ENCODE measurements at places on chromosomes 16 and 17.

GRCh38 chr17:16916557-16916920, 55.4 kb downstream of the TNFRSF13B start:
- DNase-seq = no peak

DNA sequence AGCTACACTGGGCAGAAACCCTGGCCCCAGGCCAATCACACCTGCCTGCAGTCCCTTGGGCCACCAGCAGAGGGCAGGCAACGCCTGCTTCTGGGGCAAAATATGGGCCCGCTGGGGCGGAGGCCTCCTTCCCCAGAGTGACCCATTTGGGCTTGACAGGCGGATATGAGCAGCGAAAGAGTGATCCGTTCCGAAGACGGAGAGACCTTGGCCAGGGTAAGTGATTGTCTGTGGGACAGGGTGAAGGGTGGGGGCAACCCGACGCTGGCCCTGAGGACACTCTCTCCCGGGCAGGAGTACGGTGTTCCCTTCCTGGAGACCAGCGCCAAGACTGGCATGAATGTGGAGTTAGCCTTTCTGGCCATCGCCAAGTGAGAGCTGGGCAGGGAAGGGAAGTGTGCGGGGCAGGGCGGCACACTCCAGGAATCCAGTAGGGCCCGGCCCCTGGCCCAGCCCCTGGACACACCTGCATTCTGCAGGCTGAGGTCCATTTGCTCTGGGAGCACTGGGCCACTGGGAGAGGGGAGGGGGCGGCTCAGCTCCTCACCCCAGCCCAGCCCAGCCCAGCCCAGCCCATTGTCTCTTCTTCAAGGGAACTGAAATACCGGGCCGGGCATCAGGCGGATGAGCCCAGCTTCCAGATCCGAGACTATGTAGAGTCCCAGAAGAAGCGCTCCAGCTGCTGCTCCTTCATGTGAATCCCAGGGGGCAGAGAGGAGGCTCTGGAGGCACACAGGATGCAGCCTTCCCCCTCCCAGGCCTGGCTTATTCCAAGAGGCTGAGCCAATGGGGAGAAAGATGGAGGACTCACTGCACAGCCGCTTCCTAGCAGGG, 3.5 kb upstream of the NHERF1 start:
- peak; percentile 78 for DNase-seq

DNA sequence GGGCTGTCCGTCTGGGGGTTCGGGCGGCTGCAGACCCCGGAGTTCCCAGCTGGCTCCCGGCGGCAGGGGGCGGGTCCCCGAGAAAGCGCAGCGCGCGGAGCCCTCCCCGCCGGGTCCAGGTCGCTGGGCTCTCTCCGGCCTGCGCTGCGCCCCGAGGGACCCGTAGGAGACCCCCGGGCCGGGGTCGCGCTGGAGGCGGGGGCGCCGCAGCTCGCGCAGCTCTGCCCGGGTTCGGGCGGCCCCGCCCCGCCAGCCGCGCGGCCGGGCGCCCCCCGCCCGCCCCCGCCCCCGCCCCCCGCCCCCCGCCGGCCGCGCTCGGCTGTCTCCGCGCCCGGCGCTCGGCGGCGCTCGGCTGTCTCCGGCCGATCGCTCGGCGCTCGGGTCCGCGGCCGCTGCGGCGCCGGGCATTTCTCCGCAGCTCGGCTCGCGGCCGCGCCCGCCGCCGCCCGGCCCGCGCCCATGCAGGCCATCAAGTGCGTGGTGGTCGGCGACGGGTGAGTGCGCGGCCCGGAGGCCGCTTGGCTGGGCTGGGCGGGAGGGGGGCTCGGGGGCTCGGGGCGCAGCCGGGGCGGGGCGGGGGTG, at the start of gene RAC3:
Gene RAC3 (plus strand): TSS at position 376 of the 582 bp plus-strand sequence. CDS start 84 bp downstream, at position 460.
- peak; percentile 68 for DNase-seq

GRCh38 chr17:7317161-7317803, 2.1 kb upstream of the GPS2 start:
- DNase-seq = no peak

DNA sequence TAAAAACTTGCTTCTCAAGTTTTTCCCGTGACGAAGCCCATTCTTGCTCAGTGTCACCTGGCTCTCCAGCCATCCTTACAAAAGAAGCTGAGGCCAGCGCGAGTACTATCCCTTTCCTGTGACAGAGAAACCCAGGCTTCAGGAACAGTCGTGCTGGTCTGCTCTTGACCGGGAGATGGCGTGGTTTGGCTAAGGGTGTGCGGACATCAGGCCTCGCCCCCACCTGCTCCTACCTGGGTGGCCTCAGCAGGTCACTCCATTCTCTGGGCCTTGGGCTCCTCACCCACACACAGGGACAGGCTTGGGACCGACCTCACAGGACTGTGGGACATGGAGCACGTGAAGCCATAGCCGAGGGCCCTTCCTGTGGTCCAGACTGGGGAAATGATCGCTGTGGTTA, 75.2 kb upstream of the CIBAR2 start:
- DNase-seq = no peak

DNA sequence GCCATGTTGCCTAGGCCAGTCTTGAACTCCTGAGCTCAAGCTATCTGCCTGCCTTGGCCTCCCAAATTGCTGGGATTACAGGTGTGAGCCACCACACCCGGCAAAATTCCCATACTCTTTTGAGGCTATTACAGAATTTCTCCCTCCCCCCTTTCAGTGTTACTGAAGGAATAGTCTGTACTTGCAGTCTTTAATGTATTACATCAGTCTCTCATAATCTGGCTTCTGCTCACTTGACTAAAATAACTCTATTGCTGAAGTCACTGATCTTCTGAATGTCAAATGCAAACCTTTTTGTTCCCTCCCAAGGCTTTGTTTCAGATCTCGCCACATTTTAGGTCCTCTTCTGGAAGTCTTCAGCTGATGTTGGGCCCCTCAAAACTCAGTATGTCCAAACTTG, 51.8 kb downstream of the TNRC6A start:
- DNase-seq = no peak

DNA sequence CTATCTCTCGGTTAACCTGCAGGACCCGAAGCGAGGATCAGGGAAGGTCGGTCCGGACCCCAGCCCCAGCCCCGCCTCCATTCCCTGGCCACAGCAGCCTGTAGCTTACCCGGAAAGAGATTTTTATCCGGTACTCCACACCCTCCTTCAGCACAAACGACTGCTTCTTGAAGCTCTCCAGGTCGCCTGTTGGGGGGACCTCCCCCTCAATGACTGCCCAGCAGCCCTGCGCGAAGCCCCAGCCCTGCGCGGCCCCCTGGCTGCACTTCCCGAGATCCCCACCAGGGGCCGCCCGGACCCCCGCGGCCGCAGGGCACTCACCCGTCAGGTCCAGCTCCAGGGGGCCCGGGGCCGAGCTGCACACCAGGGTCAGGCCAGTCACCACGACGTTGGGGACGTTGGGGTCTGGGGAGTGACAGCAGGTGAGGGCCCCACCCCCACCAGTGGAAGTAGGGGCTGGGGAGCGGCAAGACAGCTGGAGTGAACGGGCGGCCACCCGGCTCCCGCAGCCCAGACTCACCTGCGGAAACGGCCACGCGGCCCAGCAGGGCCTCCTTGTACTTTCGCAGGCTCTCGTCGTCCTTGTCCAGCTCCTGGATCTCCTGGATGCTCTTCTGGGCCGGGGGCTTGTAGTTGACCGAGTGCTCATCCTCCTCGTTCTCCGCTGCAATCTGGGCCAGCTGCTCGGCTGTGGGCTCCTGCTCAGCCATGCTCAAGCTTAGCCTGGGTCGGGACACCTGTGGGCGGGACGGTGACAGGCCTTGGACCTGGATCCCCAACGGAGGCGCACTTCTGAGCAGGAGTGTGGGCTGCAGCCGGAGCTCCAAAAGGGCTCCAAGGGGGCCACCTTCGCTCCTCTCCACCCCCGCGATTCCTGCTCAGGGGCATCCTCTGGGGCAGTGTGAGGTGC, 1.7 kb downstream of the ARHGDIA start:
- DNase-seq = no peak

Data from NCI-H774 (cell line).